ENCODE measurements at places on chromosomes 3 and 15. TPM values are rescaled to one million over a fixed set of nuclear protein-coding genes. Genes with fewer than 3 reads are reported as not detected.

The ATXN7 gene
- 27.0 TPM for total RNA-seq

The KCNH8 gene
- 1.5 TPM for total RNA-seq

The CCDC80 gene
- total RNA-seq = 128 TPM

The CLDN11 gene
- 28.1 TPM for total RNA-seq

The C3orf85 gene
- total RNA-seq = not detected

The PSMD2 gene
- total RNA-seq = 121 TPM

The DZIP1L gene
- 54.0 TPM for total RNA-seq

The DISP2 gene
- total RNA-seq = 0.63 TPM

The STAC gene
- 8.9 TPM for total RNA-seq

The ADAMTS7 gene
- total RNA-seq = 9.6 TPM

The TP63 gene
- total RNA-seq = 26.3 TPM

The ZMAT3 gene
- 13.5 TPM for total RNA-seq

The SEMA5B gene
- 10.8 TPM for total RNA-seq

The THUMPD3 gene
- total RNA-seq = 49.0 TPM

The CSPG5 gene
- total RNA-seq = 2.9 TPM

The GOLGA6A gene
- not detected for total RNA-seq

The ACKR2 gene
- 6.8 TPM for total RNA-seq

The STRIT1 gene
- total RNA-seq = 1.4 TPM

The RFTN1 gene
- 26.3 TPM for total RNA-seq

The KNG1 gene
- total RNA-seq = not detected

The GOLGA6L7 gene
- not detected for total RNA-seq

The USP50 gene
- 1.2 TPM for total RNA-seq

The PSMA4 gene
- 194 TPM for total RNA-seq

The SCAANT1 gene
- not detected for total RNA-seq

The PIAS1 gene
- 79.8 TPM for total RNA-seq

The ACTC1 gene
- total RNA-seq = 187 TPM

The MAGI1 gene
- 46.7 TPM for total RNA-seq

The CEP152 gene
- 17.7 TPM for total RNA-seq

The ISLR2 gene
- 2.9 TPM for total RNA-seq

The CX3CR1 gene
- total RNA-seq = 5.6 TPM

The AMOTL2 gene
- total RNA-seq = 37.0 TPM

The RASGRF1 gene
- 0.48 TPM for total RNA-seq

The KLHL24 gene
- total RNA-seq = 111 TPM

The XCR1 gene
- total RNA-seq = 1.0 TPM

The AGBL1 gene
- 1.5 TPM for total RNA-seq

The CPNE9 gene
- not detected for total RNA-seq

The AMT gene
- 6.7 TPM for total RNA-seq

The CHRM5 gene
- 0.48 TPM for total RNA-seq

The XIRP1 gene
- 1.1 TPM for total RNA-seq

The ASB14 gene
- total RNA-seq = 0.21 TPM

The CNTN3 gene
- total RNA-seq = 27.1 TPM

The FRMD5 gene
- 2.9 TPM for total RNA-seq

The PTX3 gene
- total RNA-seq = 5.1 TPM

The STIMATE gene
- total RNA-seq = 11.8 TPM

The KLHL6 gene
- total RNA-seq = 1.7 TPM

The GOLGA8J gene
- not detected for total RNA-seq

The SPTBN5 gene
- 1.7 TPM for total RNA-seq

The ADAMTSL3 gene
- 56.9 TPM for total RNA-seq

The DAPK2 gene
- total RNA-seq = 6.0 TPM

The GPR160 gene
- 25.9 TPM for total RNA-seq

The RARB gene
- total RNA-seq = 70.7 TPM

The GPR149 gene
- total RNA-seq = not detected

The SEMA3B gene
- 63.4 TPM for total RNA-seq

The MUC20 gene
- 12.7 TPM for total RNA-seq

The APOD gene
- 11.7 TPM for total RNA-seq

The CRYGS gene
- 2.7 TPM for total RNA-seq

The CAMK2N2 gene
- total RNA-seq = 0.26 TPM

The FGF12 gene
- total RNA-seq = 4.5 TPM

The DUOXA1 gene
- total RNA-seq = 12.3 TPM
